ENCODE measurements at places on chromosomes 2 and 18. TPM values are rescaled to one million over a fixed set of nuclear protein-coding genes. Genes with fewer than 3 reads are reported as not detected.

DNA sequence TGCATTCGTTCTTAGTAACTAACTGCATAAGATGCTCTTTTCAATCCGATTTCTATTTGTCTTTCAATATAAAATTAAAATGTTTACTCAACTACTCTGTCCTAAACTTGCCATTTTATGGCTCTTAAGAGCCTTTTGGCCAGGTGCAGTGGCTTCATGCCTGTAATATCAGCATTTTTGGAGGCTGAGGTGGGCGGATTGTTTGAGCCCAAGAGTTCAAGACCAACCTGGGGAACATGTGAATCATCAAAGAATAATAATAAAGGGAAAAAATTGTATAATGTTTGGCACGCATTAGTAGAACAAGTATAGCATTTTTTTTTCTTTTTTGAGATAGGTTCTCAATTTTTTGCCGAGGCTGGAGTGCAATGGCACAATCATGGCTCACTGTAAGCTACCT lies 92.5 kb downstream of the C2orf74 start:
- no peak for DNase-seq

DNA sequence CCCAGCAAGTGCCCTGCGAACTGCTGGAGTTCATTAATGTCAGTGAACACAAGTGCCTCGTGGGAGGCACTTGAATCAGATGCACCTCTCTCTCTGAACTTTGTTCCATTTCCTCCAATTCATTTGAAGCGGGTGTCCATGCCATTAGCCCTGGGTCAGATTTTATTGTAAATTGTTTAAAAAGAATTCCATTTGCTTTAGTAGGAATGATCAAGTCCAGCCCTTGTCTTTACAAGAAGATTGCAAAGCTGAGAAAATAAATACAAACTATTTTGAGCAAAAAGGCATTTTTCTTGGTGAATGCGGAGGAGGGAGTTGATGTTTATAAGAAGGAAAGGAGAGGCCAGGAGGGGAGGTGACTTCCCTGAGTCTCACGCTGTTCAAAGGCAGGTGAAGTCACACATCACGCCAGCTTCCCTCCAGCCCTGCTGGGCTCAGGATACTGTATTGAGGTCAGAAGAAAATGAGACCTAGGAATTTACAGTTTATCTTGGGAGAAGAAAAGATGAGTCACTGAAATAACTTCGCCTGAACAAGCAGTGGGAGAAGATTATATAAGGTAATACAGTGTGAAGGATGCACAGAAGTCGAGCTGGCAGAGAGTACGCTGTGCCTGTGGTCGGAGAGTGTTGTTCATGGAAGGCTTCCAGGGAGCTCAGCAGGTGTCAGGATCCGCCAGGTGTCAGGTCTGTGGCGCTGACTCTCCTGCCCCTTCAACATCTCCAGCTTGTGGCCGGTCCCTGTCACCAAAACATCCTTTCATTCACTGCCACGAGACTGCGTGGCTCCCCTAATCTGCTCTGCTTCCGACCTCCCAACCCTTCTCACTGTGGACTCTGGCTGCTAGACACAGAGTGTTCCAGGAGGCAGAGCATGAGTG lies 36.5 kb downstream of the EFR3B start:
- peak; percentile 91 for DNase-seq

GRCh38 chr2:106975641-106976040 lies 89.7 kb upstream of the ST6GAL2 start:
- peak; percentile 8 for DNase-seq

DNA sequence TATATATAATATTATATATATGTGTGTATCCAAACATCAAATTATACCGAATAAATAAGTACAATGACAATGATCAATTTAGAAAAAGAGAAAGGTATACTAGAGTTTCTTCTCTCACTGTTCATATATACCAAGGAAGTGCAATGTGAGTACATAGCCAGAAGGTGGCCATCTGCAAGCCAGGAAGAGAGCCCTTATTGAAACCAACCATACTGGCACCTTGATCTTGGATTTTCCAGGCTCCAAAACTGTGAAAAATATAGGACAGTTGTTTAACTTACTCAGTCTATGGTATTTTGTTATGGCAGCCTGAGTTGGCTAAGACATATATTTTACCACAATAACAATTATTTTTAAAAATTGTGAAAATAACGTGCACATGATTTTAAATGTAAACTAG lies 1490.2 kb upstream of the SLC39A10 start:
- DNase-seq: peak; percentile 3

- DNase-seq: no peak
These were observed 54.3 kb downstream of the EDAR start for GRCh38 chr2:108934583-108935245.

- no peak for DNase-seq
These were observed 228.2 kb downstream of the DOK6 start for GRCh38 chr18:69628774-69629359.

DNA sequence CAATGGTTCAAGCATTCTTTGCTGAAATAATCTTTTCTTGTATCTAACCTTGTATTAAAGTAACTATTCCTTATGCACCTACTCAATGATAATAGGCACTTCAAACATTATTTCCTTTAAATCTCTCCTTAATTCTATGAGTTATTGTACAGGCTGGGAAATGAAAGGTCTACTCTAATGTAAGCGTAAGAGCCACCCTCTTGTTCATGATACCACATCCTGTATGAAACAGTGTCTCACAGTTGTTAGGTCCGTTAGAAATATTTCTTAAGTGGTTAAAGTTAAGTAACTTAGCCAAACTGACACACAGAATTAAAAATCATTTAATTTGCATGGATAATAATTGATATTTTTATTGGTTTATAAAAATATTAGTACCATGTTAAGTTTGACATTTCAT lies 162.5 kb upstream of the RPRM start:
- DNase-seq: no peak

DNA sequence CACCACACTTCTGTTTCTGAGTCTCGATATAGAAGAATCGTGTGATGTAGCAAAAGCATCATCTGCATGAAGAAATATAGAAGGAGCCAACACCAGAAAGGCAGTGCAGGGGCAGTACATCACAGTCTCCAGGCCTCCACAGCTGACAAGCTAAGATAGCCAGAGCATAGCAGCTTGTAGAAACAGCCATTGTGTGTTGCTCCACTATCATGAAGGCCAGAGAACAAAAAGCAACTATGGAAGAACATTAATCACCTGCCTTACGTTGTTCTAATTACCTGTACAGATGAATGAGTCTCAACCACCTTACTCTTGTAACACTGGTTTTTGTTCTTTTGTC lies 129.0 kb downstream of the RND3 start:
- DNase-seq: no peak

DNA sequence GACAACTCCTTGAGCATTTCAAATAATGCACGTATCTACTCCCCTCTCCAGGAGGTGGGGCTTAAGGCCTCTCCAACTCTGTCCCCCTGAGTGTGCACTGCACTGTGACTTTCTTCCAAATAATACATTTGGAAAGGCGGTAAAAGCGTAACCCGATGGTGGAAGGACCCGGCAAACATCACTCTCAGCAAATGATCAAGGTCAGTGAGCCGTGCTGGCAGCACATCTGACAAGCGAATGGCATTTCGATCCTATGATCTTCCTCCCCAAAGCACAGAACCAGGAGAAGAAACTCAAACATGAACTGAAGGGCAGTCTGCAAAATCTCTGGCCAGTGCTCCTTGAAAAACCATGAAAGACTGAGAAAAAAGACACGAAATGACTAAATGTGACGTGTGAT lies 208.7 kb downstream of the TWIST2 start:
- no peak for DNase-seq

- DNase-seq: no peak
These were observed 82.1 kb downstream of the EIF2AK3 start for GRCh38 chr2:88545118-88545517.

DNA sequence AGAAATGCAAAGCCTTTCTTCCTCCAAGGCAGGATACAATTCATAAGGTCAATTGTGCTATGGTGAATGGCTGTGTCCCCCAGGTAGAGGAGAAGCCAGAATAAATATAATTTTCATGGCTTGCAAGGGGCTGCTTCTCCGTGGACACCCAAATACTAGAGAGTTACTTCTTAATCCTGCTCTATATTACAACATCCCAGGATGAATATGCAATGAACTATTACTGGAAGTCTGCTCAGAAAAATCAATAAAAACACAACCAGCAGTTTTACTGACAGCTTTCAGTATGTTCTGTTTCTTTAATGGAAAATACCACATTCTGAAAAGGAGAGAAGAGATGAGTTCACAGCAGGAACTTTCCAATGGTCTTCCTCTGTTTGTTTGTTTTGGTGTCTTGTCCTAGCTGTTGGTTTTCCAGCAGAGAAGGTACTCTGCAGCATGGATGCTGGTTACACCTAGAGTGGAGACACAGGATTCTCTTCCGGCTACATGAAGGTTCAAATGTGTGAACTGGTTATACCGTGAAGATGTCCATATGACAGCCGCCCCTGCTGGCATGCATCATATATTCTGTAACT lies 213.0 kb downstream of the PID1 start:
- DNase-seq: no peak

DNA sequence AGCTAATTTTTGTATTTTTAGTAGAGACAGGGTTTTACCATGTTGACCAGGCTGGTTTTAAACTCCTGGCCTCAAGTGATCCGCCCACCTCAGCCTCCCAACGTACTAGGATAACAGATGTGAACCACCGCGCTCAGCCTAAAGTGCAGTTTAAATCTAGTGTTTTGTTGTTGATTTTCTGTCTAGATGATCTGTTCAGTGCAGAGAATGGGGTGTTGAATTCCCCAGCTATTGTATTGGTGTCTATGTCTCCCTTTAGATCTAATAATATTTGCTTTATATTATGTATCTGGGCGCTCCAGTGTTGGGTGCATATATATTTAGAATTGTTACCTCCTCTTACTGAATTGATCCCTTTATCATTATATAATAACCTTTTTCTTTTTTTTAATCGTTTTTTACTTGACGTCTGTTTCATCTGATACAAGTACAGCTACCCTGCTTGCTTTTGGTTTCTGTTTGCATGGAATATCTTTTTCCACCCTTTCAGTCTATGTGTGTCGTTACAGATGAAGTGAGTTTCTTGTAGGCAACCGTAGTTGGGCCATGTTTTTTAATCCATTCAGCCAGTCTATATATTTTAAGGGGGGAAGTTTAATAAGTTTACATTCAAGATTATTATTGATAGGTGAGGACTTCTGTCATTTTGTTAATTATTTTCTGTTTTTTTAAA lies 34.3 kb downstream of the GALM start:
- DNase-seq: no peak

- no peak for DNase-seq
These were observed 287.0 kb downstream of the ALPK2 start for GRCh38 chr18:58341916-58342315.

GRCh38 chr2:16791496-16791895 lies 125.9 kb upstream of the CYRIA start:
- DNase-seq: no peak

DNA sequence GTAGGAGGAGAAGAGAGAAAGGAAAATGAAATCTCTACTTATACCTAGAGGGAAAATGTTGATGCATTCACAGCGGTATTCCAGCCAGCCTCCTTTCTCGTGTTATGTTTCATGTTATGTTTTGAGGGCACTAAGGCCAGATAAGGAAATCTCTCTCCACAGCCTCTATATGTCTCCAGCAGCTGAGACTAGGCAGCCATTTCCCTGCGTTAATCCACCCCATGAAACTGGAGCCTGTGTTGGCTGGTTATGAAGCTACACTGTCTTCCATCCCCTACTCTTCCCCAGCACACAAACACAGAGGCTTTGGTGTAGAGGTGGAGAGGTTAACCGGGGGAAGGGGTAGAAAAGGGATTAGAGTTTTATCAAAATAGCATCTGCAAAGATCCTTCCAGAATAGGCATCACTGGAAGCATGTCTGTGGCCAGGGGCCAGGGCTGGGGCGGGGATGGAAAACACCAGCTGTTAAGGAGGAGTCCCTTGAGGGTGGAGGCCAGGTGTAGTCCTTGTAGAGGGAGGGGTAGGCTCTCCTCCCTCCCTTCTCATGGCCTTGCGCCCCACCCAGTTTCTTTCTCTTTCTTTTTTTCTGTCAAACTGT lies 100.9 kb upstream of the TNP1 start:
- no peak for DNase-seq

GRCh38 chr2:144522897-144523595 lies 3.1 kb upstream of the ZEB2 start:
- DNase-seq: no peak

DNA sequence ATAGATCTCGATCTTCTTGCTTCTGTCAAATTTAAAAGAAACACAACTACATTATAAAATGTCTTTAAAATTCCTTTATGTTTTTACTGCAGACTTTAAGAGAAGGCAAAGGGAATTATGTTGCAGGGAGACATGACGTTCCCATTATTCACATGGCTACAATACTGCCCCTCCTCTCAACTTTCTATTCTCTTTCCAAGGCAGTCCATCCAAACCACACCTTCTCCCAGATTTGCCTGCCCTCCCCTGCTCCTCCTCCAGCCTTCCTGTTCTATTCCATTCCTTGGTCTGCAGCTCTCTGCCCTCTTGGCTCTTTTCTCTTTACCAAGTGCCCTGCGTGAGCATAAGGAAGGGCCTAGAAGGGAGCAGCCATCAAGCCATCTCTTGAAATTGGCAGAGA lies 61.3 kb downstream of the NABP1 start:
- DNase-seq: no peak

DNA sequence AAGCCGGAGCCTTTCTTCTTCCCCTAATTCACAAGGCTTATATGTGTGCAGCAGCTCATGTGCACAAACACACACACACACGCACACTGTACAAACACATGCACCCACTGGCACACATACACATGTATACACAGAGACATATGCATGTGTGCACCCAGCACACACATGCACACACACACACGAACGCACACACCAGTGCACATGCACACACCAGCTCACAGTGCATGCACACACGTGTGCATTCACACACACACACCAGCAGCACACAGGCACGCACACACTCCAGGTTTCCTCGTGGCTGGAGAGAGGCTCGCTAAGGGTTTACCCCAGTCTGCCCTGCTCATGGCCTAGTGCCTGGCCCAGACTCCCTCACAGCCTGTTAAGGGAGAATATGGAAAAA lies 234.0 kb downstream of the EIPR1 start:
- no peak for DNase-seq

- peak; percentile 85 for DNase-seq
These were observed 55.7 kb downstream of the IRS1 start for GRCh38 chr2:226743915-226744314.

- peak; percentile 56 for DNase-seq
These were observed 34.9 kb downstream of the SMAD7 start for GRCh38 chr18:48915626-48916425.

GRCh38 chr18:57220480-57220879 lies 73.6 kb downstream of the BOD1L2 start:
- no peak for DNase-seq

The PID1 gene
- total RNA-seq: 13.6 TPM

The KCNIP3 gene
- total RNA-seq: 1.5 TPM

The ADD2 gene
- 4.8 TPM for total RNA-seq

The ABCB6 gene
- 12.5 TPM for total RNA-seq

The MDH1B gene
- total RNA-seq: 1.9 TPM

The BARD1 gene
- 15.5 TPM for total RNA-seq
